ENCODE measurements at places on chromosomes 3 and 15.

- no peak overlapping the region for H3K4me3 ChIP-seq
- DNase-seq = no peak
- no peaks in the 10 kb centered on the region for H3K4me1 ChIP-seq
Observed at GRCh38 chr15:90966262-90966661, 11.6 kb downstream of the RCCD1 start.

DNA sequence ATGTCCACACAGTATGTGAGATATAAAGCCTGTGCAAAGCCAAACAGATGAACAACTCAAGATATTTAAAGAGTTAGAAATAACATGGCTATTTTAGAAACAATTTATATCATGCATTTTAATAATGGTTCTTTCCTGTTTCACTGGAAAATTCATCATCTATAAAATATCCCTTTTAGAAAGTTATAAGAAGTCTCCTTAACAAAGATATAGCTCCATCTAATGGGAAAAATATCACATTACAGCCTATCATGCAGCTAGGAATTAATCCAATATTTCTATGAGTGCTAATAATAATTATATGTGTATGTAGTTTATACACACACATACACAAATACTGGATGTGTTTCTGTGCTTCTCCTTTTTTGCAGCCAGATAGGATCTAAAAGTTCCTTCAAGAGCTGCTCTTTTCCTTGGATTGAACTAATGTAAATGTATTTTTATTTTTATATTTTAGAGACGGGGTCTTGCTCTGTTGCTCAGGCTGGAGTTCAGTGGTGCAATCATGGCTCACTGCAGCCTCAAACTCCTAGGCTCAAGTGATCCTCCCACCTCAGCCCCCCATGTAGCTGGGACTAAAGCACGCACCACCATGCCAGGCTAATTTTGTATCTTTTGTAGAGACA lies 21.6 kb downstream of the RPL22L1 start:
- no peaks in the 10 kb centered on the region for H3K27me3 ChIP-seq
- no peak overlapping the region for H3K4me3 ChIP-seq
- no peaks in the 10 kb centered on the region for H3K4me1 ChIP-seq
- H3K27ac ChIP-seq = no peak overlapping the region

- H3K4me1 ChIP-seq = no peaks in the 10 kb centered on the region
- no peaks in the 10 kb centered on the region for H3K27me3 ChIP-seq
Observed at GRCh38 chr3:186308549-186308948, 53.5 kb downstream of the DGKG start.

- H3K27me3 ChIP-seq = no peaks in the 10 kb centered on the region
- no peak overlapping the region for H3K4me3 ChIP-seq
Observed at GRCh38 chr3:67045711-67046465, 47.8 kb downstream of the KBTBD8 start.

DNA sequence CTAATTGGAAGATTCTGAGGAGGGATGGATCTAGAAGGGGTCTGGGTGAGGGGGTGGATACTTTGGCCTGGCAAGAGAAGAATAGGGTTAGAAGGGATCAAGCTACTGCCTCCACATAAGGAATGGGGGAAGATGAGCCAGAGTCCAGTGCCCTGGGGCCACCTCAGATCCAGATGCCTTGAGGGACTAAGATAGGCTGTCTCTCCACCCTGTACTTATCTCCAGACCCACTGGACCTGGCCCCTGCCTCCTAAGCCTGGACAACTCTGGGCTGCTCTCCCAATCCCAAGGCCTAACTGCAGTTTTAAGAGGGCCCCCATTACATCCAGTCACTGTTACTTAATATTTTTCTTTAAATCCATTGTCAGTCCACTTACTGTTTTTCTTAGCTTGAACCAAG lies 2.0 kb downstream of the DVL3 start:
- no peaks in the 10 kb centered on the region for H3K36me3 ChIP-seq
- H3K27ac ChIP-seq = peak overlapping the region; percentile 37
- H3K4me1 ChIP-seq = peaks cover 10% of the 10 kb centered on the region
- H3K4me3 ChIP-seq = peak overlapping the region; percentile 84

All from naive thymus-derived CD4-positive, alpha-beta T cell (primary cell).